ENCODE measurements at places on chromosomes 7 and 10. TPM values are rescaled to one million over a fixed set of nuclear protein-coding genes. Genes with fewer than 3 reads are reported as not detected.

- no peak overlapping the region for H3K4me3 ChIP-seq
- H3K36me3 ChIP-seq: peaks cover 12% of the 10 kb centered on the region
- H3K27ac ChIP-seq: no peak overlapping the region
- no peaks in the 10 kb centered on the region for H3K4me1 ChIP-seq
- DNase-seq: no peak
- no peaks in the 10 kb centered on the region for H3K27me3 ChIP-seq
Observed at GRCh38 chr7:133372337-133372736, 119.5 kb downstream of the EXOC4 start.

- no peak overlapping the region for H3K4me3 ChIP-seq
- no peak overlapping the region for H3K27ac ChIP-seq
- H3K4me1 ChIP-seq: no peaks in the 10 kb centered on the region
- no peaks in the 10 kb centered on the region for H3K36me3 ChIP-seq
Observed at GRCh38 chr10:18713077-18713476, 53.8 kb downstream of the ARL5B start.

- H3K4me1 ChIP-seq: no peaks in the 10 kb centered on the region
- no peak for DNase-seq
- no peaks in the 10 kb centered on the region for H3K36me3 ChIP-seq
- H3K27me3 ChIP-seq: no peaks in the 10 kb centered on the region
- H3K27ac ChIP-seq: no peak overlapping the region
- H3K4me3 ChIP-seq: no peak overlapping the region
Observed at GRCh38 chr10:21011433-21012018, 114.4 kb upstream of the NEBL start.

DNA sequence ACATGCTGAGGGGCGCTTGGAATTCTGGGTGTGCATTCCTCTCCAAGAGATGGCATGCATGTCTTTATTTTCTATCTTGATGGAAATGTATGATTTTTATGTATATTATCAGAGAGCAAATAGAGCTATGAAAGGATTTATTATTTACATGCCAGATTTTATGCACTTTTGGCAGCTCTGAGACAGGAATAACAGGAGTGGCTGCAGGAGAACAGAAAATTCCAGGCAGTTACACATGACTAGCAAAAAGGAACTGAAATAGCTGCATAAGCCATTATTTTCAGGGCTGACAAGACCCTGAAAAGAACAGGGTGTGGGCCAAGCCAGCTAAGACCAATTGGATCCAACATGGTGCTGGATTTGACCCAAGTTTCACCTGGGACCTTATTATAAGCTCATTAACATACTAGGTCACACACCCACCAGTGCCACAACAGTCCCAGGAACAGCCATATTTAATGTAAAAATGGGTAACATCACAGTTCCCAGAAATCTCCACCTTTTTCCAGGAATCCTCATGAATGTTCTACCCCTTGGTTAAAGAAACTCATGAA lies 43.2 kb upstream of the ACSL5 start:
- no peaks in the 10 kb centered on the region for H3K27me3 ChIP-seq
- no peak overlapping the region for H3K27ac ChIP-seq
- H3K4me3 ChIP-seq: no peak overlapping the region
- no peak for DNase-seq

GRCh38 chr7:15580604-15581351 lies 19.0 kb upstream of the AGMO start:
- no peaks in the 10 kb centered on the region for H3K4me1 ChIP-seq
- H3K27me3 ChIP-seq: no peaks in the 10 kb centered on the region
- no peak for DNase-seq
- H3K36me3 ChIP-seq: no peaks in the 10 kb centered on the region
- no peak overlapping the region for H3K27ac ChIP-seq

GRCh38 chr10:46992803-46993561 lies 81.8 kb downstream of the PTPN20 start:
- H3K4me3 ChIP-seq: no peak overlapping the region
- H3K27me3 ChIP-seq: peaks cover 4% of the 10 kb centered on the region
- DNase-seq: no peak
- H3K36me3 ChIP-seq: no peaks in the 10 kb centered on the region

RAPGEF5 gene
- 0.17 TPM for total RNA-seq

SPDYE2B gene
- total RNA-seq: not detected

AKR1D1 gene
- total RNA-seq: not detected

CALY gene
- total RNA-seq: 3.8 TPM

CSGALNACT2 gene
- total RNA-seq: 59.4 TPM

ORAI2 gene
- total RNA-seq: 16.5 TPM

Measured in CD4-positive, alpha-beta T cell (primary cell).